Mucosa of descending colon (tissue), 3 donors: ENCODE measurements at places on chromosomes 12 and 14. TPM values are rescaled to one million over a fixed set of nuclear protein-coding genes. Genes with fewer than 3 reads are reported as not detected.

Gene KIF26A
- total RNA-seq: 3.8 TPM

GRCh38 chr14:68846466-68846865 is 53.6 kb upstream of the ZFP36L1 start:
- no peak for DNase-seq

GRCh38 chr14:36020120-36021029 is 156.1 kb downstream of the PTCSC3 start:
- no peak for DNase-seq

- no peak for DNase-seq
Observed at GRCh38 chr12:82383930-82384552, 25.7 kb downstream of the METTL25 start.

Gene NRIP2
- total RNA-seq: 2.2 TPM

- no peak for DNase-seq
Observed at GRCh38 chr12:99392091-99392850, 255.3 kb upstream of the GARIN6 start.

Gene GALNT16
- total RNA-seq: 0.87 TPM

Gene EEA1
- 34.2 TPM for total RNA-seq

Gene LTBP2
- 10.2 TPM for total RNA-seq

DNA sequence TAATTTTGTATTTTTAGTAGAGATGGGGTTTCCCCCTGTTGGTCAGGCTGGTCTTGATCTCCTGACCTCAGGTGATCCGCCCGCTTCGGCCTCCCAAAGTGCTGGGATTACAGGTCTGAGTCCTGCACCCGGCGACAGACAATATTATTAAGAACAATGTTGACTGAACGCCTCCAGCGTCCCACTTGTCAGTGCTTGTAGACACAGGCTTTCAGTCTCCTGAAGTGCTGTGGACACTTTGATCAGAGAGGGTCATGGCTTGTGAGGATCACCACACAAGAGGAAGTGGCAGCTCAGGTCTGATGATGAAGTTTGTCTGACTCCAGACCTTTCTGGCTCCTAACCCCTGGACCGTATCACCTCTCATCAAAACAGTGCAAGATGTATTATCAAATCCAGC is 114.6 kb downstream of the CHST11 start:
- DNase-seq: no peak

GRCh38 chr12:81181691-81182090 is 103.8 kb downstream of the ACSS3 start:
- no peak for DNase-seq

GRCh38 chr14:61730756-61731373 is 31.4 kb upstream of the SNAPC1 start:
- DNase-seq: no peak

Gene FICD
- 5.1 TPM for total RNA-seq

GRCh38 chr12:46674800-46675199 is 151.0 kb downstream of the SLC38A4 start:
- no peak for DNase-seq

GRCh38 chr12:116675339-116676107 is 62.3 kb downstream of the SPRING1 start:
- DNase-seq: no peak

GRCh38 chr14:49593016-49593415 is 5.7 kb upstream of the LRR1 start:
- no peak for DNase-seq

- no peak for DNase-seq
Observed at GRCh38 chr12:124862768-124863415, 772 bp downstream of the SCARB1 start.

DNA sequence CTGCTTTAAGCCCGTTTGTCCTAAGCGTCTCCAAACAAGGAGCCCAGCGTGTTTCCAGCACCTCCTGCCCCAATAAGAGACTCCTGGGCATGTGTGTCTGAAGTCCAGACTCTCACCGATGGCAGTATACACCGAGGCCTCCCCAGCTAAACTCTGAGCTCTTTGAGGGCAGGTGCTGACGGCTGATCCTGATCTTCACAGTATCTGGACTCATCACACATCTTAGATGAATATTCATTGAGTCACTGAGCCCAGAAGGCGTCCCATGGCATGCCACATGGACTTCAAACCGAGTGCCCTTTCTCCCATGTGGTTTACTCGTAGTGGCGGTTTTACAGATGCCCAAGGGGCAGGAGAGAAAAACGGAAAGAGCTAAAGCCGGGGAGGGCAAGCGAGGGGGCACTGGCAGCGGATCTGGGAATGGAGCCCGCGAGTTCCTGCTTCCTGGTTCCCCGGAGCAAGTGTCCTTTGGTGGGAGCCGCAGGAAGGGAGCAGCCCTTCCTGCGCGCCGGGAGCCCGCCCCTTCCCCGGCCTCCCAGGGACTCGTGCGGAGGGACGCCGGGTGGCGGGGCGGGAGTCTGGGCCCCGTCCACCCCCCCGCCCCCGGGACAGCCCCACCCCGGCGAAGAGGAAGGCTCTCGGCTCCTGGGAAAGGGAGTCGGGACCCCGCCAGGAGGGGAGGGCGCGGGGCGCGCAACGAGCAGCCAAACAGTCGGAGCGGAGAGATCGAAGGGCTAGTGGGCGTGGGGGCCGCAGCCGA is 585 bp upstream of the TEAD4 start:
- DNase-seq: peak; percentile 84

DNA sequence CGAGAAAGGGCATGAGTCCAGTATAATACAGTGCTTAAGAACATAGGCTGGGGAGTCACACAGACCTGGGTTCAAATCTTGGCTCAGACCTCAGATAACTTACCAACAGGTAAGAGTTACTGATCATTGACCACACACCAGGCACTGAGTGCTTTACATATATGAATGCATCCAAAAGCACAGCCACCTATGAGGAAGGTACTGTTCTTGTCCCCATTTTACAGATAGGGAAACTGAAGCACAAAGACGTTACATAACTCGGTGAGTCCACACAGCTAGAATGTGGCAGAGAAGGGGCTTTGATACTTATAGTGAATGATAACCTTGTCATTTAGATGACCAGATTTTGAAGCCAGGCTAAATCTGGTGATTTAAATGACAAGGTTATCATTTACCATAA is 27.6 kb downstream of the FAIM2 start:
- DNase-seq: no peak

DNA sequence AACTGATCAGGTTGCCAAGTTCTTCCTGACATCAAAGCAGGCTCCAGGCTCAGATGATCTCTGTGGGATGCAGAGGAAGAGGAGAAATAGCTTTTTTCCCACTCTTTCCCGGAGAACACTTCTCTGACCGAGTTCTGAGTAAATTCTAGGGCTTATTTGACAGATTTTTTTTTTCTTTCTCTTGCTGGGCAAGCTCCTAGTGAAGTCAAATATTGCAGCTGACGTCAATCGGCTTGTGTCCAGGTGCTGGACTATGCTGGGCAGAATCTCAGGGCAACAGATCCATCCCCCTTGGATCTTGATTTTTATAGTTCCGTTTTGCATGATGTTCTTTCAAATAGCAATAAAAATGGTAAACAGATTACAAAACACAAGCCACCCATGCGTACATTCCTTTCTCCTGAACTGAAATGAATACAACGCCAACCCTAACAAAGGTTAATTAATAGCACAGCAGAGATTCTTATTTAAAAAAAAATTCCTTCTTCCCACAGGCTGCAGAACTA is 182.2 kb downstream of the NOVA1 start:
- peak; percentile 46 for DNase-seq

Gene ARMH4
- total RNA-seq: 3.5 TPM

Gene CACNA1C
- 9.2 TPM for total RNA-seq

- DNase-seq: no peak
Observed at GRCh38 chr14:55441286-55441685, 870 bp upstream of the TBPL2 start.
